Stimulated activated CD8-positive, alpha-beta memory T cell treated with anti-CD3 and anti-CD28 coated beads, Interleukin-2, amount 100 ng/mL, for 48 hours (primary cell): ENCODE measurements at places on chromosomes 16 and 17.

DNA sequence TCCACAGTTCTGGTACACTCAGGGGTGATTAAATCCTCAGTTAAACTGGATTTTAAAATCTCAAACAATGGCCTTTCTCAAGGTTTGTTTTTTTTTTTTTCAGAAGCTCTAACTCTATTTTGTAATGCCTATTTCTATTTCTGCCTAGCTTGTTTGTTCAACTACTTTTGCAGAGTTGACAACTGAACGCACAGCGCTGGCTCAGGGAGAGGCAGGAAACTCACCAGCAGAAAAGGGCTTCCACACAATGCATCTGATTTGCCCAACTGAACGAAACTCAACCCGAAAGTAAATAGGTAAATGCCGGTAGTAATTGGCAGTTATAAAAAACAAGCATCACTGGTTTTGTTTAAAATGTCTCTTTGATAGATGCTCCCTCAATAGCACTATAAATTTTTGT is 52.7 kb upstream of the CNEP1R1 start:
- DNase-seq: no peak

DNA sequence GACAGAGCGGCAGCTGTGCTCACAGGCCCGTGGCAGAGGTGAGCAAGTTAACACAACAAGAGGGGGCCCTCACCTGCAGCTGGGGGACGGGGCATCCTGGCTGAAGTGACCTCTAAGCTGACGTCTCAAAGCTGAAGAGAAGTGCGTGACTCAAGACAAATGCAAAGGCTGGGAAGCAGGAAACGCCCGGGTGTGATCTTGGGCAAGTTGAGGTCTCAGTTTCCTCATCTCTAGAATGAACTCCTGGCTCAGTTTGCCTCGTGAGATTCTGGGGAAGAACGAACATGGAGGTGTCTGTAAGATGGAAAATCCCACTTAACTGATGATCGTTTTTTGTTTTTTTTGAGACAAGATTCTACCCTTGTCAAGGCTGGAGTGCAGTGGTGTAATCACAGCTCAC is 40.1 kb upstream of the C1QL1 start:
- no peak for DNase-seq

DNA sequence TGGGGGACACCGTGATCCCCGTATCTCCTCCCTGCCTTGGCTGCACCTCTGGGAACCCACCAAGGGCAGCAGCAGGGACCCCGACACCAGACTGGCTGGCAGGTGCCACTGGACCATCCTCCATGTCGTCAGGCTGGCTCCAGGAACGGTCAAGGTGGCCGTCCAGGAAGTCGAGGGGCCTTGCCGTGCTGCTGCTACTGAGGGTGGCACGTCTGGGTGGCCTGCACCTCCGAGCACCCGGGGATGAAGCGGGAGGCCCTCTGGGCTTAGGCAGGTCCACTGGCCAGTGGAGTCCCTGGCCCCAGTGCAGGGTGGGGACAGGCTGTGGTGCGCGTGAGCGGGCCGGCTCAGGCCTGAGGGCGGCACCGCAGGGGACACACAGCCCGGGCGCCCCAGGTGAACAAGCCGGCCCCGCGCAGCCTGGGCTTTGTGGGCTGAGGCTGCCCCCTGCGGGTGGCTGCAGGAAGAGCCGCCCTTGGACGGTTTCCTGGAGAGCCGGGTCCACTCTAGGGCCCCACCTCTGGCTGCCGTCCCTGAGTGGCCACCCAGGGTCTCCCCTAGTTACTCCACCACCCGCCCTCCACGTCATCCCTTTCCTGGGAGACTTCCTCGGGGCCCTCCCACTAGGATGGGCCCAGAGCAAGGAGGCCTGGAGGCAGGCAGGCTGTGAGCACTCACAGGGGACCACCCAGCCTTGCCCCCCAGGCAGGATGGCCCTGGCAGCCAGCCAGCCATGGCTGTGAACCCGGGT is 42.8 kb upstream of the ZC3H18 start:
- peak; percentile 46 for DNase-seq

- peak; percentile 19 for DNase-seq
Observed at GRCh38 chr16:3716831-3717234, 491 bp downstream of the TRAP1 start.

GRCh38 chr16:2147981-2148671 is at the start of gene RAB26:
Gene RAB26, plus strand, starts transcription at chr16:2148625. Its CDS starts 159 bp downstream, at chr16:2148784.
- DNase-seq: peak; percentile 32

- DNase-seq: no peak
Observed at GRCh38 chr16:21184834-21185233, 26.4 kb downstream of the LDAF1 start.

DNA sequence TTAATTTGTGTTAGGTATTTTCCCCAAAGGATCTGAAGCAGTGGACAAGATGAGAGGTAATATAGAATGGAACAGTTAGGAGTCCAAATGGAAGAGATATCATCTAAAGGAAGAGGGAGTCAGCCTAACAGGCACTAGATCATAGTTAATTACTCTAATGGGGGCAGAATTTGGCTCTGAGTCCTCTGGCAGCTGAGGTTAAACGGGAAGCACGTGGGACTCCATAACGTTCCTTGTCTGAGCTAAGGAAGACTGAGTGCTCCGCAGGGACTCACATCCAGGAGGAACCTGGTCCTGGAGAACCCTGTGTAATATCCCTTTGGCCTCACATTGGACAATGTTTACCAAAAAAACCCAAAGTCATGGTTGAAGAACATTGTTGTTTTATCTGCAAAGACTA is 46.6 kb upstream of the TEX2 start:
- no peak for DNase-seq

DNA sequence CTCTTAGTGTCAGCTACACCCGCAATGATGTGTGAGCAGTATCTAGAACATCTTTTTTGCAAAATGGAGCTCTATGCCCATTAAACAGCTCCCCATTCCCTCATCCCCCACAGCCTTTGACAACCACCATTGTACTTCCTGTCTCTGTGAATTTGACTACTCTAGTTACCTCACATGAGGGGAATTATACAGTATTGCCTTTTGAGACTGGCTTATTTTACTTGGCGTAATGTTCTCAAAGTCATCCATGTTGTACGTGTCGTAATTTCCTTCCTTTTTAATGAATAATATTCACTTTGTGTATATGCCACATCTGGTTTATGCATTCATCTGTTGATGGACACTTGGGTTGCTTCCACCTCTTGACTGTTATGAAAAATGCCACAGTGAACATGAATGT is 23.2 kb upstream of the CCL22 start:
- no peak for DNase-seq

- DNase-seq: no peak
Observed at GRCh38 chr17:81976332-81977210, 858 bp upstream of the ASPSCR1 start.

- DNase-seq: no peak
Observed at GRCh38 chr16:8278031-8278580, 312.2 kb downstream of the TMEM114 start.

DNA sequence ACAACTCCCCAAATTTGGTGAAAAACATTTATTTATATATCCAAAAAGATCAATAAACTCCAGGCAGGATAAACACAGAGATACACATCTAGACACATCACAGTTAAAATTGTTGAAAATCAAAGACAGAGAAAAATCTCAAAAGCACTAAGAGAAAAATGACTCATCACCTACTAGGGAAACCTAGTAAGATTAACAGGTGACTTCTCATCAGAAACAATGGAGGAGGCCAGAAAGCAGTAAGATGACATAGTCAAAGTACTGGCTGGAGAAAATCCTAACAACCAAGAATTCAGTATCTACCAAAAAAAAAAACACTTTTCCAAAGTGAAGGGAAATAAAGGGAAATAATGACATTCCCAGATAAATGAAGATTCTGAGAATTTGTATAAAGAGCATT is 33.8 kb downstream of the ULK2 start:
- DNase-seq: no peak

DNA sequence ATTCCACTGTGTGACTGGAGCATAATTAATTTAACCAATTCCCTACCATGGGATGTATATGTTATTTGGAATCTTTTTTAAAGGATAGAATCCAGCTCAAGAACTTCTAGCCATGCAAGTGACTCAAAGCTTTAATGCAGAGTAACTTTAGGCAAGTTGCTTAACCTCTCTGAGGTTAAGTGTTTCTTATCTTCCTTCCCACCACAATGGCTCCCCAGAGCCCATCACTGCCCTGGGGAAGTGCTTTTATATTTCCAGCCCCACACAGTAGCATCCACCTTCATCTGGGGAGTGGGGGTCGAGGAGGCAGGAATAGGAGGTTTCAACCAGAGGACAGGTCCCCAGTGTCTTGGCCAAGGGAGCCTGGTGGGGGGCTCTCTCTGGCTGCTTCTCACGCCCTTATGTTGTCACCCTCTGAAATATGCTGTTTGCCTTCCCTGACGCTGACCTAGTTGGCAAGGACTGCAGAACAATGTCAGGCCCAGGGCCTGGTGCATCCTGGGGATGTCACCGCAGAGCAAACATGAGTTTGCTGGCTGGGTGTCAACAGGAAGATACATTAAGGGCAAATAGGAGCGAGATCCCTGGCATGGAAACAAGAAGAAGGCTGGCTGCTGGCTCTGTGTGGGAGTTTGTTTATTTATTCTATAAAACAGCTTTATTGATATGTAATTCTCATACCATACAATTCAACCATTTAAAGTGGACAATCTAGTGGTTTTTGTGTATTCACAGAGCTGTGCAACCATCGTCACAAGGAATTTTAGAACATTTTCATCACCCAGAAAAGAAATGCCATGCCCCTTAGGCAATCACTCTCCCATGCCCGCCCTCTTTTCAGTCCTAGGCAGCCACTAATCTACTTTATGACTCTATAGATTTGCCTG is 46.6 kb upstream of the WSB1 start:
- no peak for DNase-seq

GRCh38 chr16:3509470-3509928 is 8.7 kb downstream of the CLUAP1 start:
- peak; percentile 41 for DNase-seq

- no peak for DNase-seq
Observed at GRCh38 chr17:76871668-76872067, 3.5 kb downstream of the MGAT5B start.

DNA sequence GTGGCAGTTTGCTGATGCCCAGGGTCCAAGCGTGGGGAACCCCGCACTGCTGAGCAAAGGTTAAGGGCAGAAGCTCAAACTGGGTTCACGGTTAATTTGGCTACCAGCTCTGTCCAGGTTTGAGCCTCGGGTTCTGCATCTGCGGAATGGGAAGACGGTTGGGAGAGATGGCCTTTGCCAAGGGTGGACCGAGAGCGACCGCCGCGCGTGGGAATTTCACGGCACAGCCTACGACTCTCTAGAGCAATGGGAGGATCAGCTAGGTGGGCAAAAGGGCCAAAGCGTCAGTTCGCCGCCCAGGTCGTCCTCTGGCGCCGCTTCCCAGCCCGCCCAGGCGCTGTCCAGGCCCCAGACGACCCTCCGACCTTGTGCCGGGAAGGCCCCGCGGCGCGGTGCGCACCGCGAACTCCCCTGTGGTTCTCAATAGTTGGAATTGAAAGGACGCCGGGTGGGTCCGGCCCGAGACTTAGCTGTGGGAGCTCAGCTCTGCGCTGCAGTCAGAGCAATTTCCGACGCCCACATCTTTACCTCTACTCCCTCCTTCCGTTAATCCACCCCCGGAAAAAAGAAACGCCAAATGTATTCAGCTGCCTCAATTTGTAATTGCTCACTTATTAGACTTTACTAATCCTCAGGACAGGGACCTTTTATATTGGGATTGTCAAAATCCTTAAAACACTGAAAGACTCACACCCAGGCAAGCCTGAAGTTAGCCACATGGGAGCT is 2.5 kb upstream of the HS3ST3B1 start:
- DNase-seq: no peak

DNA sequence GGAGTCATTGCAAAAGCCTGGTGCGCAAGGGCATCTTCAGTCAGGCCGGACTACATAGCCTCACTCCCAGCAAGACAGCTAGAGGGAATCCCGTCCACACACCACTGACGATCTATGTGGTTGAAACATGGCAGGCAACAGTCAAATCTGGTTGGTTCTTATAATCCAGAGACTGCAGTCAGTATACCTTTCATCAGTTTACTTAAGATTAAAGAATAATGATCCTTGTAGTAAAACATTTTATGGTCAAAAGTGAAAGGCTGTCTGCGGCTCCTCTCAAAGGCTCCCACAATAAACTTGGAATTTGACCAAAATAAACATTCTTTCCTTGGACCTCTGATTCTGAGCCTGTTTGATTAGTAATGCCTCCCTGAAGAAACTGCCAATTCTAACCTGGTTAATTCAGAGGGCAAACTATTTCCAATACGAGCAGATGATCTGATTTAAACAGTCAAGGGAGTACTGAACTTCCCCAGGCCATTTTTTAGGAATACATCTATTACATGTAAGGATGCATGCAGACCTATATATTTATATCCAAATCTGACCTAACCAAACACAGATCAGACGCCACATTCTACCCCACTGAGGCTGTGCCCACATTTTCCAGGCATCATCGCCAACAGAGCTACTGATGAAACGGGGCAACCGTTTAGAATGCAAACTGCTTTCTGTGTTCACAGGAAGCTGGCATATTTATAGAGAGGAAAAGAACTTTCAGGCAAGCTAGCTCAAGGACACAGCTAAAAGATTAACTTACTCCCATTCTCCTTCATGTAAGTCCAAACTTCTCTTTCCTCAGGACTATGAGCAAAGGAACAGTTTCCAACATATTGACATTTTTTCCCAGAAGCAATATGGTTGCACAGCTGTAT is 15.3 kb upstream of the TXNDC11 start:
- no peak for DNase-seq

DNA sequence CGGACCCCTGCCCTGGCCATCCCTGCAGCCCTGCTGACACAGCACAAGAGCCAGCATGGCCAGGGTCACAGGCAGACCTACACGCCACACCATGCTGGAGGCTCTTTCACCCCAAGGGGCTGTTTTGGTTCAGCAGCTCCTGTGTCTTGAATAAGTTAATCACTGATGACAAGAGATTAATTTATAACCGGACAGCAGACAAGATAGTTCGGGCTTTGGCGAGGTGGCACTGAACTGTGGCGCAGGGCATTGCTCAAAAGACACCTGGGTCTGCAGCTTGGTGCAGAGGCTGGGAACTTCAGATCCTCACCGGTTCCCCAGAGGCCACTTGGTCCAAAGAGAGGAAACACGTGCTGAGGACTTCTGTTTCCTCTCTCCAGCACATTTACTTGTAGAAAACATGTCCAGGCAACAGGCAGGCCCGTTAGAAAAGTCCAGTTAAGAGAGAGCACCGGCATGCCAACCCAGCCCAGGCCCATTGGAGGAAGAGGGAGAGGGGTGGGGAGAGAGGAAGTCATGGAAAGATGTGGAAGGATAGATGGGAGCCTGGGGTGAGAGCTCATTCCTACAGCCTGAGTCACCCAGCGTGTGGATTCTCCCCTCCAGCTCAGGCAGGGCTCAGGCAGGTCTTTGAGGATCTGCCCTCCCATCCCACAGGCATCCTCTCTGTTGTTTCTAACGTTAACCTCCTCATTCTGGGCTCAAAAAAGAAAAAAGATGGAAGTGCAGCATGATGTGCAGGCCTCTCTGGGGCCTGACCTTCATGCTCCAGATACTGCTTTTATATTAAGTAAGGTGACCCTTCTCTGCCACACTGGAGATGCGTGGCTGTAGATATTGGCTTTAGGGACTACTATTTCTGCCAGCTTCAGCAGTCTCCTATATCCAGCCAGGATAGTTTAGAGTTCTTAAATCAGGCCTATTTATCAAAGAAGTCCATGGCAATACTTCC is 80.0 kb upstream of the HNF1B start:
- DNase-seq: no peak

GRCh38 chr16:2466667-2467527 is 4.2 kb upstream of the NTN3 start:
- DNase-seq: no peak
